ENCODE measurements at places on chromosomes 3 and 15.

DNA sequence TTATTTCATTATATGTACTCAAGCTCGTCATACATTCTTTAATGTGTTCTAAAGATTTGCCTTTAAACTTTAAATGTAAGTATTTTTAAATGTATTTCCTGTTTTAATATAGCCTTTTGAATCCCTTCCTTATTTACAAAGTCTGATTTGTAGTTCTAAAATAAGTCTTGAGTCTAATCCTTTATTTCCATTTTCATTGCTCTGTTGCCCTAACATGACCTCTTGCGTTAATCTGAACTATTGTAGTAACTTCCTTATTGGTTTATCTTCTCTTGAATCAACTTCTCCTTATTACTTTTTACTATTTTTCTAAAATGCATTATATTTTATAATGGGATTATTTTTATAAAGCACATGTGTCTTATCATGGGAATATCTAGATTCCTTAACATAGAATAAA, 24.0 kb downstream of the KNL1 start:
- peak; percentile 42 for DNase-seq

GRCh38 chr3:80187981-80188380, 420.2 kb upstream of the ROBO1 start:
- DNase-seq = no peak

GRCh38 chr3:133280586-133280985, 119.3 kb upstream of the BFSP2 start:
- DNase-seq = no peak

- DNase-seq = no peak
These were observed 120.0 kb downstream of the PLD1 start for GRCh38 chr3:171690281-171690680.

DNA sequence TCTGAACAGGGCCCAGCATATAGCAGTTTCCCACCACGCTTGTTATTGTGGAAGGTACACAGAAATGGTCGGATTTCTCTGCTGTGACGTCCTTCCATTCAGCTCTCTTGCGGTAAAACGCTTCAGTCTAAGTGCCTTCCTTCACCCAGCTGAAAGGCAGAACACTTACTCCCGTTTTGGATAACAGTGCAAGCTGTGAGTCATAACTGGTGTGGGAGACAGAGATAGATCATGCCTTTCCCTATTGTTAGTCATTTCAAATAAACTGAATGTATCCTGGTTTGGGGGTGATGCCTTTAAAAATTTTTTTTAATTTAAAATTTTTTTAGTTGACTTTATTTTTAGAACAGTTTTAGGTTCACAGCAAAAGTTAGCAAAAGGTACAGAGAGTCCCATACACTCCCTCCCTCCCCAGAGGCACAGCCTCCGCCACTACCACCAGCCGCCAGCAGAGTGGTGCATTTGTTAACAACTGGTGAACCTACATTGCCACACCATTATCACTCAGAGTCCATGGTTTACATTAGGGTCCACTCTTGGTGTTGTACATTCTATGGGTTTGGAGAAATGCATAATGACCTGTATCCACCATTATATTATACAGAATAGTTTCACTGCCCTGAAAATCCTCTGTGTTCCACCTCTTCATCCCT, 94.9 kb upstream of the NSMCE3 start:
- DNase-seq = no peak

DNA sequence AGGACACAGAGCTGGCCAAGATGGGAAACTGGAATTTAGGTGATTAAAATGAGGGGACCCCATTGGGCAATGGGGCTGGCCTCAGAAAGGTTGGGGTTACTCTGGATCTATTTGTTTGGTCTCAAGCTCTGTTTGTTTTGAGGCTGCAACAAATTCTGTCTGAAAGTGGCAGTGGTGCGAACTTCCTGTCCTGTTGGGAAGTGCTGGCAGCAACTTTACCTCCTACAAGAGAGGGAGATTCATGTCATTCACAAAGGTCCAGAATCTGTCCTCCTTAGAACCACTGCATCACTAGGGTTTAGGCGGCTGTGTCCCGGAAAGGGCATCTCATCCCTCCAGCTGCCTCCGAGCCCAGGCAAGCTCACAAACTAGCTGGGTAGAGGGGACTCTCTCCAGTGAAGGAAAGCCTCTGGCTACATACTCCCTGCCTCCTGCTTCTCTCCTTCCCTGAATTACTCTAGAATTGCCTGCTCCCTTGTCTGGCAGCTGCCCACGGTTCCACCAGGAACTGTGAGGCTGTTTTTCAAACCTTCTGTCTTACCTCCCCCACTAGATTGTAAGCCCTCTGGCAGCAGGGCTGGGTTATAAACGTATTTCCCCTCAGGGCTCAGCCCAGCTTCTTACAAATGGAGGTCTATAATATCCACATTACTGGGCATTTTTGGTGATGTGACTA, 23.6 kb downstream of the MEGF11 start:
- no peak for DNase-seq

DNA sequence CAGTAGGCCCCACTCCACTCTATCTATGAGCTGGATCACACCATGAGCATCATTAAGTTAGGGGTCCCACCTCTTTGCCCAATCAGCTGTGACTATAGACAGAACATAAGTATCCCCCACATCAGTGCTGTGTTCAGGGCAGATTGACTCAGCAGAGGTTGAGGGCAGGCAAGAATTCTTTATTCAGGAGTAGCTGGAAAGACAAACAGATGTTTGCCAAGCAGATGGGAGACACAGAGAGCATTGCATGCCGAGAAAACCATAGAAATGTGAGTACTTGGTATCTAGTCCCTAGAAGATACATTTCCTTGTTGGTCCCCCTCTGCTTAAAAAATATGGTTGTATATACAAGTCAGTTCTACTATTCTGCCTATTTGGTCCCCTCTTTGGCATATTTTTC, 440.8 kb downstream of the RAP2B start:
- no peak for DNase-seq

DNA sequence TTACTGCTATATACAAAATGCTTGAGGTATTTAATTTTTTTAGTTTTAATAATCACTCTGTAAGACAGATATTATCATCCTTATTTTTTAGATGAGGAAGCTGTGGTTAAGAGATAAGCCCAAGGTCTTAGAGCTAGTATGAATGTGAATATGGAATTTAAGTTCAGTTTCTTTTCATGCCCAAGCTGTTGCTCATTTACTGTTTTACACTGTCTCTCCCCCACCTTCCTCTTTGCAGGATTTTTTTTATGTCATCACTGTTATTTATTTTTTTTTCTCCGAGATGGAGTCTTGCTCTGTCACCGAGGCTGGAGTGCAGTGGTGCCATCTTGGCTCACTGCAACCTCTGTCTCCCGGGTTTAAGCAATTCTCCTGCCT, 22.5 kb downstream of the MAP2K5 start:
- peak; percentile 33 for DNase-seq

DNA sequence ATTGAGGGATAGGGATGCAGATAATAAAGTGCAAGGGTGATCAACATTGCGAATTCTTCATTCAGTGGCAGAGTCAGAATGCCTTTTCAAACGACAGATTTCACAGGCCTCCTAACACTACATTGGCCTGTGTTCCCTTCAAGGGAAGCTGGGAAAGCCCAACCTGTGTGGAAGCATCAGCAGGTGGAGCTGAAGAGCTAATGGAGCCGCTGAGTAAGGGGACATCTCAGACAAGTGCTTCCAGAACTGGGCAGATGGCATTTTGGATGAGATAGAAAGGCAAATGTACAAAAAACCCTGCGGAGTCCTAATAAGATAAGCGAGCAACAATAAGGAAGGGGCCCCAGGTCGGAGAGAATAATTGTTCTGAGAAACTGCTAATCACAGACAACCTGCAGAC, 8.5 kb upstream of the SLC24A5 start:
- DNase-seq = peak; percentile 3

GRCh38 chr3:121228971-121229370, 316.8 kb downstream of the POLQ start:
- peak; percentile 30 for DNase-seq

Data from hematopoietic multipotent progenitor cell treated with erythropoietin and hydrocortisone succinate and interleukin-3 and kit ligand, for 6 days (in vitro differentiated cells).